GM12878 (cell line): ENCODE measurements at places on chromosomes 13 and 19.

GRCh38 chr13:110045202-110045601 is 258.8 kb upstream of the IRS2 start:
- H3K4me3 ChIP-seq, result no peak overlapping the region
- no peaks in the 10 kb centered on the region for H3K36me3 ChIP-seq
- H3K27me3 ChIP-seq, result no peaks in the 10 kb centered on the region
- H3K4me1 ChIP-seq, result no peaks in the 10 kb centered on the region

DNA sequence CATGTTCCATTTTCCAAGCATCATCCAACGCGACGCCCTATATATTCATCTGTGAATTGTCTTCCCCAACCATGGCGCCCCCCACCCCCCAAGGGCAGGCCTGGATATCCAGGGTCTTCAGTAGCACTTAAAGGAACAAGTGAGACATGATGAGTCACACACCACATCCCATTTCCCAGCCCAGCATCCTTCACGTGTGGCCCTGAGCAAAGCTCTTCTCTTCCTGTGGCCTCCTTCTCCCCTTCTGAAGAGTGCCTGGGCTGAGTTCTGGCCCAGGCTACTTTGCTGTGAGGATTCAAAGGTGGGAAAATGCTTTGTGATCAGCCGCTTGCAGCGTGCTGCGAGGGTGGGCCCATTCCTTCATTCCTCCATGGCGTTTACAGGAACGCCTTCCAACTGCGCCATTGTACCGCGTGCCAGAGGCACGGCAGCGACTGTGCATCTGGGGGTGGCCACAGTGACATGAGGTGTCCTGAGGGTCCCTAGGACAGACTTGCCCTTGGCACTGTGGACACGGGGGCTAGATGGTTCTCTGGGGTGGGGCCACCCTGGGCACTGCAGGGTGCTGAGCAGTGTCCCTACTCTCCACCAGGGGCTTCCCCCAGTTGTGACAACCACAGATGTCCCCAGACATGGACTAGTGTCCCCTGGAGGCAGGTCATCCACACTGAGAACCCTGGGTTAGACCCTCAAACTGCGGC is 11.7 kb downstream of the PLIN4 start:
- no peak overlapping the region for H3K27ac ChIP-seq
- no peaks in the 10 kb centered on the region; the same call in 1 of the 2 replicates for H3K36me3 ChIP-seq
- no peaks in the 10 kb centered on the region for H3K4me1 ChIP-seq
- no peak overlapping the region for H3K4me3 ChIP-seq

- no peaks in the 10 kb centered on the region for H3K36me3 ChIP-seq
- H3K27ac ChIP-seq, result no peak overlapping the region
- no peaks in the 10 kb centered on the region for H3K4me1 ChIP-seq
- DNase-seq, result no peak
These were observed 16.2 kb downstream of the SOX21 start for GRCh38 chr13:94696171-94696570.

DNA sequence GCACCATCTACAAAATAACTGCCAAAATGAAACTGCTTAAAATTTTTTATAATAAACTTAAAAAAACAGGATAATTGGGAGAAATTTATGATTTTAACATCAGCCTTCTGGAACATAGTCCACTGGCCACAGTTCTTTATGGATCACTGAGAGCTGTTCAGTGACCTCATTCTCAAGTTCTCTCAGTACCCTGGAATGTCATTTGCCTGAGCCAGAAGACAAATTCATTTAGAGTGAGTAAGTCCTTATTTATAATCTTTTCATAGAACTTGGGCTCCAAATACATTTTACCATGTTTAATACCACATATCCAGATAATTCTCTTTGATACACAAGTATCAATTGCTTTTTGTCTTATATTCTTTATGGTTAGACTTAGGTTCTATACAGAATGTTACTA is 87.6 kb downstream of the CAB39L start:
- no peak overlapping the region for H3K4me3 ChIP-seq
- H3K27me3 ChIP-seq, result no peaks in the 10 kb centered on the region
- H3K4me1 ChIP-seq, result no peaks in the 10 kb centered on the region

- no peak overlapping the region for H3K4me3 ChIP-seq
- peaks cover 5% of the 10 kb centered on the region; the same call in 1 of the 2 replicates for H3K36me3 ChIP-seq
- H3K27ac ChIP-seq, result no peak overlapping the region
These were observed 12.7 kb downstream of the ZNF574 start for GRCh38 chr19:42088471-42089190.

DNA sequence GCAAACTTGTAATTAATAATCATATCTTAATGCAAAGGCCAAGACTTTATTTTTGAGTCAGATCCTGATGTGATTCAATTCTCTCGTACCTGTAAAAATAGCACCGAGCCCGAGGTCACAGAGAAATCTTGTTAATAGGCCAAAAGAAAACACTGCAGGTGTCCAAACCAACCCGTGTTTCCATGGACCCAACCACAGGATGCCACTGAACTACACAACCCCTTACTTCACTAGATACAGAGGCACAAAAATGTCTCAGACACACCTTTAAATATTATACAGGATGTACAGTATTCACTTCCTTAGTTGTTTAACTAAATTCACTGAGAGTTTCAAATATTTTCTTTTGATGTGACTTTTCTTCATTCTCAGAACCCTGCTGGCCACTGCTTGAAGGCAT is 530.9 kb downstream of the MYO16 start:
- no peaks in the 10 kb centered on the region for H3K27me3 ChIP-seq
- no peak for DNase-seq
- H3K36me3 ChIP-seq, result no peaks in the 10 kb centered on the region
- H3K27ac ChIP-seq, result no peak overlapping the region

DNA sequence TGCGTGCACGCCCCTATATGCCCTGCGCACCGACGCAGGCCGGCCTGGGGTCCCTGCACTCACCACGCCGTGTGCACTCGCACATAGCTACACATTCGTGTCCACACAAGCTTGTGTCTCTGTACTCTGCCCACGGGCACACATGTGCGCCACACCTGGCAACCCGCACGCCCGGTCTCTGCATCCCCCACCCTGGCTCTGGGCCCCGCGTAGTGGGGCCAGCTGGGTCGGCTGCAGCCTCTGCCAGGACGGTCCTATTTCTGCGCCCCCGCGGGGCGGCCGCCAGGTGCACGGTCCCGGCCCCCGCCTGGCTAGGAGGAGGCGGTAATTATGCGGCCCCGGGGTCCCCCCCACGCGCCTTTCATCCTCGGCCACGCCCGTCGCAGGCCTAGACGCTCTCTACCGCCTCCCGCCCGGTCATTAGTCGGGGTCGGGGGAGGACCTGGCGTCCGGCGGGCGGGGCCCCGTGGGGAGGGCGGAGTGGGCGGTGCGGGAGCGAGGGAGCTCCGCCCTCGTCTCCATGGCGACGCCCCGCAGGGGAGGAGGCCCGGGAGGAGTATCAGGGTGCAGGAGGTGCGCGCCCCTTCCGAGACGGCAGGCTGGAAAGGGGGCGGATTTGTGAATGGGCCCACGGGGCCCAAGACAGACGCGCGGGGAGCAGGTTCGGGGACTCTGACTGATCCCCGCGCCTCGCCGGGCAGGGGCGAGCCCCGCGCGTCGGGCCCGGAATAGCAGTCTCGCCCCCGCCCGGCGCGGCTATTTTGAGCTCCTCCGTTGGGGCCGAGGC is 2.8 kb upstream of the CIRBP start:
- no peaks in the 10 kb centered on the region for H3K27me3 ChIP-seq
- DNase-seq, result no peak
- H3K4me3 ChIP-seq, result peak overlapping the region; percentile 53

DNA sequence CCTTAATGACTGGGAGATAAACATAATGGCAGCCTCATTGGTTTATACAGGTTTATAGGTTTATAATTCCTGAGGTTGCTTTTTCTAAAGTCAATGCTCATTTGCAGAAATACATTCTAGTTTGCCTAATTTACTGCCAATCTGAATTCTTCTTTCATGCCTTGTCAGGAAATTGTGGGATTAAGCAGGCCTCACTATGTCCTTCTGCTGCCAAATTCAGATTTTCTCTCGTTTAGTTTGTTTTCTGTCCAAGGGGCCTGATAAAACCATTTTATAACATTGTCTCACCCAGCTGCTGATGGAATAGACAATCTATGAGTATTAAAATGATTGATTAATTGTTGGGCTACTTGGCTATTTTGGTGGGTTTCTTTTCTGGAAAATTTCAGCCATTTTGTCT is 42.4 kb upstream of the OBI1 start:
- no peaks in the 10 kb centered on the region for H3K4me1 ChIP-seq
- no peak for DNase-seq
- no peaks in the 10 kb centered on the region for H3K36me3 ChIP-seq
- no peak overlapping the region for H3K4me3 ChIP-seq

DNA sequence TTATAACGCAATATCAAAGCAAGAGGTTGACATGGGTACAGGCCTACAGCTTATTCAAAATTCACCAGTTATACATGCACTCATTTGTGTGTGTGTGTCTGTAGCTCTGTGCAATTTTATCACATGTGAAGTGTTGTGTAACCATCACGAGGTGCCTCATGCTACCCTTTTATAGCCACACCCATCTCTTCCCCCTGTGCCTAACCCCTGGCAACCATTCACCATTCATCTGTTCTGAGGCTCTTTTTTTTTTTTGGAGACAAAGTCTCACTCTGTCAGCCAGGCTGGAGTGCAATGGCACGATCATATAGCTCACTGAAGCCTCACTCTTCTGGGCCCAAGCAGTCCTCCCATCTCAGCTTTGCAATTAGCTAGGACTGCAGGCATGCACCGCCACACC is 78.4 kb downstream of the DPF1 start:
- H3K27ac ChIP-seq, result no peak overlapping the region
- H3K4me3 ChIP-seq, result no peak overlapping the region
- H3K27me3 ChIP-seq, result no peaks in the 10 kb centered on the region
- H3K36me3 ChIP-seq, result peaks cover 8% of the 10 kb centered on the region

DNA sequence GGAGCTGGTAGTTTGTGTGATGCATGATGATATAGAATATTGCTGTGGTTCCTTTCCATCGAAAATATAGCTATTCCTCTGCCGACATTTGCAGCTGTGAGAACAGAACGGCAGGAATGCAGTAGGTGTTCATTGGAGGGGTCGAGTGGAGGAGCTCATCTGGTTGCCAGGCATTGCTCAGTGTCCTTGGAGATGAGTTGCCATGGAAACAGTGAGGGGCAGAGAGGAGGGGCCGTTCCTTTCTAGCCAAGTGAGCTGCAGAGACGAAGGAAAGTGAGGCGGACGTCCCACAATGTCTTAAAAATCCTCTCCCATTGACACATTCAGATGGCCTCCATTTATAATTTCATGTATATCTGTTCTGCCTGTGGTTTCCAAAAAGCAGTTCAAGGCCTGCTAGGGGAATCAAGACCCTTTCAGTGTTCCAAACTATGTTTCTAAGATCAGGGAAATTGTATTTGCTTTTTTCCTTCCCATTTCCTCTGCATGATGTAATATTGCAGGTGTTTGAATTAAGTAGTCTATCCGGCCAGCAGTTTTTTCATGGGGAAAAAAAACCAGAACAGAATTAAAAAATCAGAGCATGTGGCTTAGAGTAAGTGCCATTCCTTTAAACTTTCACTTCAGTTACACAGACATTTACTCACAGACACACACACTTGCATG is 41.2 kb upstream of the ZNF835 start:
- H3K4me3 ChIP-seq, result no peak overlapping the region
- DNase-seq, result no peak
- H3K36me3 ChIP-seq, result no peaks in the 10 kb centered on the region
- H3K27ac ChIP-seq, result no peak overlapping the region
- H3K4me1 ChIP-seq, result no peaks in the 10 kb centered on the region

DNA sequence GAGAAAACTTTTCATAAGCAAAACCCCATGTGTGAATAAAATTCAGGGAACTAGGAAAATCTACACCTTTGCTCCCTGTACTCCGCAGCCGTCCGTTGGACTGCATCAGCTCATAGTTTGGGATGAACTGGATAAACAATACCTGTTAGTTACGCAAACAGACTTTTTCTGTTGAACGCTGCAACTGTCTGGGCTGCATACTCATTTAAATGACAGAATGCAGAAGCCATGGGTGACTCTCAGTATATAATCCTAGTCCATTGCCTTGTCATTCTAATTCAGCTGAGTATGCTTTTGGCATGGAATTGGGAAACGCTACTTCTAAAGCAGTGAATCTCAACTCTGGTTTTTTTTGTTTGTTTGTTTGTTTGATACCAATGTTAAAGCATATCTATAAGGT is 151.6 kb downstream of the SLITRK1 start:
- H3K36me3 ChIP-seq, result no peaks in the 10 kb centered on the region
- H3K27ac ChIP-seq, result no peak overlapping the region
- no peaks in the 10 kb centered on the region for H3K4me1 ChIP-seq
- no peak for DNase-seq

- no peaks in the 10 kb centered on the region for H3K4me1 ChIP-seq
- H3K27me3 ChIP-seq, result no peaks in the 10 kb centered on the region
- no peak overlapping the region for H3K4me3 ChIP-seq
- H3K36me3 ChIP-seq, result no peaks in the 10 kb centered on the region
These were observed 185.4 kb downstream of the KDM4B start for GRCh38 chr19:5154129-5154798.

DNA sequence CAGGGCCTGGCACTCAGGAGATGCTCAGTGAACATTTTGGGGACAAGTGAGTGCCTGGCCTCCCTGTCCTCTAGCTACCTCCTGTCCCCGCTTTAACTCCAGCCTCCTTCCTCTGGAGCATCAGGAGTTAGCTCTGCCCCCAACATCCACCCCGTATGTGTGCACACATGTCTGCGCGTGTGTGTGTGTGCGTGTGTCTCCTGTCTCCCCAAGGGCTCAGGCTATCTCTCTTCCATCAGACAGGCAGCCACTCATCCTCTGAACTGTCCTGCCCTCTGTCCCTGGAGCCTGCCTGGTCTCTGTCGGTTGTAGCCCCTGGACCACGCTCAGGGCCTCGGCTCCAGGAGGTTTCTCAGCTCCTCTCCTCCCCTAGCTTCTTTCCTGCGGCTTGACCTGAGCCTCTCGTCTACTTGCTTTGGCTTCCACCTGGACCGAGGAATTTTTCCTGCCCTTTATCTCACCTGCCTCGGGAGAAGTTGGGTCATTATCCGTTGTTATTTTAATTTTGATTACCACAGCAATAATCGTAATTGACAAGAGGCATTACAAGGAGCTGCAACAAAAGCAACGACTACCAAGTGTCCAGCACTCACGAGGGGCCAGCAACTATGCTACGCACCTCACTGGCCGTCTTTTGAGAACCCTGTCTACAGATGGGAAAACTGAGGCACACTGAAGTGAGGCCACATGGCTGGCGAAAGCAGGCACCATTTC is 32.0 kb upstream of the ASF1B start:
- no peak overlapping the region for H3K4me3 ChIP-seq
- H3K4me1 ChIP-seq, result peaks cover 8% of the 10 kb centered on the region; the same call in 1 of the 2 replicates
- H3K27me3 ChIP-seq, result no peaks in the 10 kb centered on the region
- no peak overlapping the region for H3K27ac ChIP-seq
- H3K36me3 ChIP-seq, result no peaks in the 10 kb centered on the region
- no peak for DNase-seq

GRCh38 chr19:55468054-55468393 is 3.5 kb upstream of the C19orf85 start:
- no peaks in the 10 kb centered on the region for H3K27me3 ChIP-seq
- no peaks in the 10 kb centered on the region for H3K36me3 ChIP-seq
- H3K27ac ChIP-seq, result no peak overlapping the region

DNA sequence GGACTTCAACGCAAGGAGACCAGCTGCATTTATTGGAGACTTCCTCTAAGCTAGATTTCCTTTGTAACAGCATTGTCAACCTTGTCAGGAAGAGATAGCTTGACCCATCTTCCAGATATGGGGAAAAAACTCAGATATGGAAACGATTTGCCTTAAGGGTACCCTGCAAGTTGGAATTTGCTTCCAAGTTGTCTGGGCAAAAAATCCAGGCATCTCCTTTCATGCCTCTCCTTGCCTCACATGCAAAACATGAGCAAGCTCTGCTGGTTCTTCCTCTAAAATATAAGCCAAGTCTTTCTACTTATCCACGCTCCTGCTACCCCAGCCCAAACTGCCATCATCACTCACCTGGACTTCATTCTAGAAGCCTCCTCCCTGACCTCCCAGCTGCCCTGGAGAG is 6.4 kb upstream of the DNMT1 start:
- no peak overlapping the region for H3K27ac ChIP-seq
- no peak for DNase-seq
- H3K36me3 ChIP-seq, result no peaks in the 10 kb centered on the region
- H3K27me3 ChIP-seq, result no peaks in the 10 kb centered on the region
